ENCODE measurements at places on chromosomes 13 and 19.

DNA sequence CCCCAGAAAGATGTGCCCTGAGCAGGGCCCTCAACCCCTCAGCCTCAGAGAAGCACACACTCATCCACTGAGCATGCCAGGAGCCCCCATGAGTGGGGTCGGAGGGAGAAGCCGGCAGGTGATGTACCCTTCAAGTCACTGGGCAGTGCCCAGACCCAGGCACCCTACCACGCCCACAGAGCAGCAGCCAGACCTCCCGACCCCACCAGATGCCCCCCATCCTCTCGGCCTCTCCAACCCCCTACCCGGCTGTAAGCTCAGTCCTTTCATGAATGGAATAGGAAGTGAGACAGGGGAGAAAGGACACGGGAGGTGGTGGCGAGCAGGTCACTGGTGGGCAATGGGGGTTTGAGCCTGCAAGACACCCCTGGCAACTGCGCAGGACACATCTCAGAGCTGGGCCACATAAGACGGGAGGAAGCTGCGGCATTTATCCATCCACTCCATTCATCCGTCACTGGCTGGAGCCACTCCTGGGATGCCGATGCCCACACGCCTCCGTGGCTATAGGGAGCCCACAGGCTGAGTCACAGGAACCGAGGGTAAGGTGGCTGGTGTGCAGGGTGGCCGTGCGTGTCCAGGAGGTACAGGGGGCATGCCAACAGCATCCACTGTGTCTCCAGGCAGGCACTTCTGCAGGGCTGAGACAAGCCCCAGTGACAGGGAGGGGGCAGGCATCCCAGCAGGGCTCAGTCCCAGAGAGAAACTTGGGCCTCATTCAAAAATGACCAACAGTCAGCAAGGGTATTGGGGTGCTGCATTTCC lies 23.8 kb upstream of the VSTM2B start:
- no peak for DNase-seq

- no peak for DNase-seq
These were observed 4.8 kb downstream of the SOX21 start for GRCh38 chr13:94707400-94708021.

DNA sequence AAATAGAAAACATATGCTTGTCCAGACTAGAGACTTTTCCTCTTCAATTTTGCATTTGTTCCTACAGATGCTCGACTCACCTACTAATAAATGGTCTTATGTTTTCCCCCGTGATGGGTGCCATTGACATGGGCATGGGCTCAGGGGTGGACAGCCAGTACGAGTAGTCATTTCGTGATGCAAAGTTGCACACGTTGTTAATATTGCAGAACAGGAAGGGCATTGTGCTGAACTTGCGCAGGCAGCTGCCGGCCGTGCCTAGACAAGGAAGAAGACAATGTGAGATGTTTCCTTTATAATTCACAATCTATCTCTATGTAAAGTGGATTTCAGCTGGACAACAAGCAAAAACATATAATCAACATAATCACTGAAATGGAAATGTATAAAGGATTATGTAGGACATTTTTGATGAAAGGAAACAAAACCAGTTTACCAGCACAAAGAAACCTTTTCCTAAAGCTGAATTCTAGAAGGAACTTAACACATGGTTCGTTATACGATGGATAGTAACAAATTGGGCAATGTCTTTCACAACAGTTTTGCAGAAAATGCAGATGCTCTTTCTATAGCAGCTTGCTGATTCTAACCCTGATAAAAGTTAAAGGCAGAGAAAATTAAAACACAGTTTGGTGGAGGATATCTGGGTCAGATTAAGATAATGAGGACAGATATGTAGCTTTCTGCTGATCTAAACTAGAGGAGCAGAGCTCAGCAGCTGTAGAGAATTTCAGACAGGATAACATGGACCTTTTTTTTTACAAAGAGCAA lies 145.7 kb downstream of the COL4A1 start:
- no peak for DNase-seq

DNA sequence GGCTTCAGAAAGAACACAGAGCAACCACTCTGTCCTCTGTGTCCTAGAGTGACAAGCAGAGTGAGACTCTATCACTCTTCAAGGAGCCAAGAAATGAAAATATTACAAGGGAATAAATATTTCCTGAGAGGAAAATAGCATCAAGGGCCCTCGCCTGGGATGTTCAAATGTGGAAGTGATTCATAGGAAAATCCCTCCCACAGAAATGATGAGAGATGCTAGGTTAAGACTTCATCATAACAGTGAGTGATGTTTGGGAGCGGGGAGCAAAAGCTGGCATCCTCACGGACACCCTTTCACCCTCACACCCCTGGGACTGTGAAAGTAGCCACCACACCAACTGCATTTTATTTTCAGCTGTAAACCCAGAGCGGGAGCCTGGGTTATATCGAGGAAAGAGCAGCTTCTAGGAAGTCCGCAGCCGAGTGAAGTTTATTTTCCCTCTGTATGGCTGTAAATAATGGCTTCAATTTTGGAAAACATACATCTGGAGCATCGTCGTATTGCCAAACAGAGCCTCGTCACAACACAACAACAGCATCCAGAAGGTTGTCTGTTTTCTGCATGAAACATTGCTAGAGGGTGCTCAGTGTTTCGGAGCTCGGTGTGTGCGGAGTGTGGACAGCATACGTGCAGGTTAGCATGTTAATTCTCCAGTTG lies 54.8 kb downstream of the DLEU7 start:
- no peak for DNase-seq

DNA sequence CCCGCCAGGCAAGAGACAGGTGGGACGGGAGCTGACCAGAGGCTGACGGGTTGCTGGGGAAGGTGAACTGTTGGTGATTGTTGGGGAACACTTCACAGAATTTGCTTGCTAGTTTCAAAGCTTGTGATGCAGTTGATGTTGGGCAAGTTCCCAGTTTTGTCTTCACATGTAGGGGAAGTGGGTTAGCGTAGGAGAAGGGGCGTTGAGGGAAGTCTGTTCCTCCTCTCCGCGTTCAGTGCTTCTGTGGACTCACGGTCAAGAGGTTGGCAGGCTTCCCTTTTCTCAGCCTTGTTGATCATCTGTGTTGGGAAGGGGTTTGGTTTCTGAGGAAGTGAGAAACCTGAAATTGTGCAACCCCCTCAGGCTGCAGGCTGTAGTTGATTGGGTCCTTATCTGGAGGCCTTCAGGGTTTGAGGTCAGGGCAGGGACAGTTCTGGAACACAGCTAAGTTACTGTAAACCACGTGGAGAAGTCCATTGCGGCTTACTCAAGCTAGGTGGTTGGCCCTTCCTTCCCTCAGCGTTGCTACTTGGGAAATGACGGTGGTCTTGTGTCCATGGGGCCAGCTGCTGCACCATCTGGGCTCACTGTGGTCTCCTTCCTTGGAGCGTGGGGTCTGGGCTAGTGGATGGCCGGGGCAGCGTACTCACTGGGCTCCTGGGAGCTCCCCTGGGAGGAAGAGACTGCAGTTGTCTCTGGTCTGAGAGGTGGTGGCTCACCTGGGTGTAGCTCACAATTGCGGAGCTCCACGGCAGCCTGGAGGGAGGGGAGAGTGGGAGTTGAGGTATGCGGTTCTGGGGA lies 7.5 kb downstream of the RPS9 start:
- DNase-seq = no peak

DNA sequence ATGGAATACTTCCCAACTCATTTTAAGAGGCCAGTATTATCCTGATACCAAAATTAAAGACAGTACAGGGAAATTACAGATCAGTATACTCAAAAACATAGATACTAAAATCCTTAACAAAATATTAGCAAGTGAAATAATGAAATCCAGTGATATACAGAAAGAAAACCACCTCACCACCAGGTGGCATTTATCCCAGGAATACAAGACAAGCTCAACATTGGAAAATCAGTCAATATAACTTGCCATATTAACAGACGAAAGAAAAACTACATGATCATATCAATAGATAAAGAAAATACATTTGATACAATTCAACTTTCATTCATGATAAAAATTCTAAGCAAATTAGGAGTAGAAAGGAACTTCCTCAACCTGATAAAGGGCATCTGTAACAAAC lies 6.7 kb upstream of the GNA15 start:
- no peak for DNase-seq

GRCh38 chr13:20968745-20969144 lies 66.2 kb upstream of the XPO4 start:
- DNase-seq = no peak

DNA sequence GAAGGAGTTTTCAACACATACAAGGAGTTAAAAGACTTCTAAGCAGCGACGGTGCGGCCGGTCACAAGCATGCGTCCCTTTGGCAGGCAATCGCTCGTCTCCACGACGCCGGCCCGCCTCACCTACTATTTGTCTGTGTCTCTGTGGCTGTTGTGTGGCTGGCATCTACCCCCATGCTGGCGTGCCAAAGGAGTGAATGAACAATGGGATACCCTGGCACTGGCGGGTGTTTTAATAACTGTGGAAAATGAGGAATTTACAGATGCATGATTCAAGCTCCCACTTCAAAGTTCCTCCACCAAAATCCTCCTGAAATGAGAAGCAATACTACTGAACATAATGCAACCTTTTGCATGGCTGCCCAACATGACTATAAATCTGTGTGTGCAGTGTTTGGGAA lies 176.6 kb downstream of the KLF5 start:
- no peak for DNase-seq

DNA sequence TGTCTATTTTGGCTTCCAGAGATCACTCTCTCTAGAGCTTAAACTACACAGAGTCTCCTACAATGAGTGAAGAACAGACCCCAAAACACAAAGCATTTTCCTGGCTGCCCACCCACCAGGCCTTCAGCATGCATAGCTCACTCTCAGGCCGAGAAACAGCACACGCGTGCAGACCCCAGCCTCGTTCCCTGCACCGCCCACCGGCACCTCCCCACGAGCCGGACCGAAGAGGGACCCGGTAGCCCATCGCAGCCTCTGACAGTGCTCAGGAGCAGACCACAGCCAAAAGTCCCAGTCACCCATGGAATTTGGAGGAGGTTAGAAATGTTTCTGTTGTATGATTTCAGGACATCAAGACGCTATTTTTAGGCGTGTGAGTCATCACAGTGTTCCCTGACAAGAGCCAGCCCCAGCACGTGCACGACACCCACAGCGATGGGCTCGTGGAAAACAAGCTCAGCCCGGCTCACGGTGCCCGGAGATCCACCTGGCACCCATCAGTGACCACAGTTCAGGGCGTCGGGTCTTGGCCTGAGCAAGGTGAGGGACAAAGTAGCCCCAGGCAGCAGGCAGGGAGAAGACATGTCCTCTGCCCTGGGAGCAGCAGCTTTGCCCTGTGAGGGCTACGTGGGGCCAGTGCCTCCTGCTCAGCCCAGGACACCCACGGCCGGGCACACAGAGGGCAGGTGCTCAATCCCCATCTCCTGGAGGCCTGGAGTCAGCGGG lies 50.1 kb upstream of the SPACA7 start:
- DNase-seq = no peak

- no peak for DNase-seq
These were observed 41.7 kb downstream of the FRY start for GRCh38 chr13:32073180-32073864.

- DNase-seq = peak; percentile 19
These were observed 1.3 kb downstream of the ZNF433 start for GRCh38 chr19:12034198-12034597.

DNA sequence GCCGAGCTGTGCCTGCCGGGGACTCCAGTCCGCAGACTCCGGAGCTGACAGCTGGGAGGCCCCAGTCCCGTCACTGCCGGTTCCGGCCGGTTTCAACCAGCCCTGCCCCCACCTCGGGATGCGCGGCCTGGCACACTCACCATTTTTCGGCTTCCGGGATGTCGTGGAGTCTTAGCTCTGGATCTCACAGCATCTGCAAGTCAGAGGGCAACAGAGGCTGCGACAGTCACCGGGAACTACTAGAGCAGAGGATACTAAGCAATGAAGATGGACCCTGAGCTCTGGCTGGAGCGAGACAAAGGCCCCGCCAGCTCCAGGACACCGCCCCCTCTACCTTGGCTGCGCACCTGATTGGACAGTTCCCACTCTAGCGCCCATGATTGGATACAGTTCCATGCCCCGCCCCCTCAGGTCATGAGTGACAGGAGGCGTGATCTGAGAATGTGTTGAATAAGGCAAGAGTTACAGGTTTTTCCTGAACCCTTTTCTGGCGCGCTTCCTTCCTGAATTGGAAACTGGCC lies at the start of gene ZNF682:
Gene ZNF682 (minus strand): TSS at position 303 of the 521 bp plus-strand sequence. CDS start 160 bp downstream, at position 143.
- DNase-seq = peak; percentile 96

DNA sequence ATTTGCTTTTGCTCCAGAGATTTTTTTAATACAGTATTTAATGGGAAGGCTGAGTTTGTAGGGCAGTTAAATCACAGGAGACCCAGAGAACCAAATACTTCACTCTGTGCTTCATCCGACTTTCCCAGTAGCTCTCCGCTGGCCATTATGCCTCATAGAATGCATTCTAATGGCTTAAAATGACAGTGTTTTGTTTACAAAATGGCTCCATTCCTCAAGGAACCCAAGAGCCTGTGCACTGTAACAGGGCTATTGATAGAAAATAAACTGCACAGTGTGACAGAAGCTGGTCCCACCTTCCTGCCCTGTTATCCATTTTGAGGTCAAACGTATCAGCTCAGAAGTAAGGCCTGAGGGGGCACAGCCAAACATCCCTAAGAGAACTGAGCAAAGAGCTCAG lies 136.5 kb downstream of the RAP2A start:
- no peak for DNase-seq

DNA sequence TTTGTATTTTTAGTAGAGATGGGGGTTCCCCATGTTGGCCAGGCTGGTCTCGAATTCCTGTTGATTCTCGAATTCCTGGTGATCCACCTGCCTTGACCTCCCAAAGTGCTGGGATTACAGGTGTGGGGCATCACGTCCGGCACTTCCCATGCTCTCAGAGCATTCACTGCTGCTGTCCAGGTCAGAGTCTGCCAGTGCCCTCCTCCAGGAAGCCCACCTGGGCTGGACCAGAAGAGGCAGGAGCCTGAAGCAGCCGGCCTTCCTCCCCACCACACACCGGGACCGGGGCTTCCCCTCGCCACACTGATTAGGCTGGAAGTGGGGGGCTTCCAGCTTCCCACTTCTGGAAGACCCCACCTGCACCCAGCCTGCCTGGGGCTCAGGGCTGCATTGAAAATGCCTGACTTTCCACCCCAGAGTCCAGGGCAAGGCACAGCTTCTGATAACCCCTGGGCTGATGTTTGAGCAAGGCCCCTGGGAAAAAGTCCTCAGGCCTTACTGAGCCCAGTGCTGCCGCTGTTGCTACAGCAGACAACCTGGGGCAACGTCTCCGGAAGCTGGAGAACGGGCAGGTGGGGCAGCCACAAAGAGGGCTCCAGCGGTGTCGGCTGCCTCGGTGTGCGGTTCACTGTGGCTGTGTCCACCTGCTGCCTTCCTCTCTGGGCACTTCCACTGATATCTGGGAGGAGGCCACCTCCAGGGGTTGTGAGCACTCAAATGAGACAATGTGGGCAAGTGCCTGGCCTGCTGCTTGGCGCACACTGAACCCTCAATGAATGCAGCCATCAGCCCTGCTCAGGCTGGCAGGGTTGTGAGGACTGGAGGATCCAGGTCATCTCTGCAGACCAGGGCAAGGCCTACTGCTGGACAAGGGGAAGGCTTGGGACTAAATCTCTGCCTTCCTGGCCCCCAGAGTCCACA lies 22.6 kb downstream of the CEBPA start:
- no peak for DNase-seq
